ENCODE measurements at places on chromosomes 2 and 18. TPM values are rescaled to one million over a fixed set of nuclear protein-coding genes. Genes with fewer than 3 reads are reported as not detected.

APLF gene
- polyA plus RNA-seq = 1.1 TPM

DPY30 gene
- polyA plus RNA-seq = 77.2 TPM

POTEJ gene
- not detected for polyA plus RNA-seq

MRO gene
- polyA plus RNA-seq = 0.07 TPM

AQP12A gene
- polyA plus RNA-seq = not detected

RAX gene
- 0.01 TPM for polyA plus RNA-seq

FNDC4 gene
- 22.2 TPM for polyA plus RNA-seq
